ENCODE measurements at places on chromosomes 7 and 10.

- no peak for DNase-seq
Observed at GRCh38 chr7:88465600-88465999, 158.9 kb upstream of the STEAP4 start.

- DNase-seq, result peak; percentile 24
Observed at GRCh38 chr10:31770307-31770902, 158.2 kb downstream of the ARHGAP12 start.

DNA sequence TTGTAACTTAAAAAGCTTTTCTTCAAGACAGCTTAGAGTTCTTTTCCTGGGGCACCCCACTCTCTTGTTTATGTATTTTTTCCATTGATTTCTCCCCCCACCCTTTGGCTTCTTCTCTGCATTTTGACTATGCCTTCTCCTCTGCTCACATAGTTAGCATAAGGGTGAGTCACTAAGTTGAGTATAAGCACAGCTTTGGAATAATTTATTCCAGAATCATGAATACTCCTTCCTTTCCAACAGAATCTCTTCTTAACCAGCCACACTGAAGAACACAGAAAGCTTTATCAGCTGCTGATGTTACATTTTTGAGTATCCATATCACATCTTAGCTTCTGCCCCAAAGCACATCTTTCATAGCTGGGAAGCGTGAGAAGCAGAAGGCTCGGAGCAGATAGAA, 449.5 kb upstream of the MKI67 start:
- no peak for DNase-seq

GRCh38 chr10:53839440-53840039, 961.5 kb downstream of the PCDH15 start:
- DNase-seq, result no peak

GRCh38 chr10:108597657-108598319, 1325.5 kb downstream of the XPNPEP1 start:
- DNase-seq, result no peak

Data from activated CD8-positive, alpha-beta memory T cell treated with anti-CD3 and anti-CD28 coated beads for 1 hour (primary cell).